ENCODE measurements at places on chromosomes 12 and 14.

GRCh38 chr14:89767861-89768268 is 186.7 kb downstream of the EFCAB11 start:
- DNase-seq = no peak

- no peak for DNase-seq
Measured at GRCh38 chr12:75945581-75945980, 86.0 kb downstream of the PHLDA1 start.

DNA sequence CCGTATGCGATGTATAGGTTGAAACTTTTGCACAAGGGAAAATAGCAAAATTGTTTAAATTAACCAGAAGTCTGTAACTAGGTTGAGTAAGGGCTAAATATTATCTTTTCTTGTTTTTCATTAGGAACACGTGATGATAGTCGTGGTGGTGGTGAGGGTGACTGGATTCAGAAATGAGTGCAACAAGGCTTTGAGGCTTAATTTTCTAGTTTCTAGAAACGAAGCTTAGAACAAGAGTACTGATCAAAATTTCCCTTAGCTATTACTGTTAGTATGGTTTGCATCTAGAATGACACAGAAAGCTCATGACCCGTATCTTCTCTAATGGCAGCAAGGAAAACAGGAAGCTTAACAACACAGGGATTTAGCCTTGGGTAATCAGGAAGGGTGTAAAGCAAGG is 7.0 kb downstream of the SLIRP start:
- no peak for DNase-seq

DNA sequence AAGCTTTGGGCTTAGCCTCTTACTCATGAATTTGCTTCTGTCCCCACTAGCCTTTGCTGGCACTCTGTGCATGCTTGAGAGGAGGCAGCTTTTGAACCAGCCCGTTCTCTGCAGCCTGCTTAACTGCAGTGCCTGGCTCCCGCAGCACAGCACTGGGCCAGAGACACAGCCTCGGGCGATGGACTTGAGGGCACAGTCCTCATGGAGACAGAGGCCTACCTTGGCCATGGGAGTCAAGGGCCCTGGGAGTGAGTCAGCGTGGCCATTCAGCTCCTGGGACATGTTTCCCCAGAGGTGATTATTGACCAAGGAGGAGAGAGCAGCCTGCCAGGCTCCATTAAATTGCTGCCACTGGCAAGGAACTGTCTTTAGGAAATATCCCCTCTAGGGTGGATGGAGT is 93.5 kb downstream of the SMOC1 start:
- no peak for DNase-seq

GRCh38 chr14:92960706-92961566 is 38.0 kb downstream of the CHGA start:
- no peak for DNase-seq

DNA sequence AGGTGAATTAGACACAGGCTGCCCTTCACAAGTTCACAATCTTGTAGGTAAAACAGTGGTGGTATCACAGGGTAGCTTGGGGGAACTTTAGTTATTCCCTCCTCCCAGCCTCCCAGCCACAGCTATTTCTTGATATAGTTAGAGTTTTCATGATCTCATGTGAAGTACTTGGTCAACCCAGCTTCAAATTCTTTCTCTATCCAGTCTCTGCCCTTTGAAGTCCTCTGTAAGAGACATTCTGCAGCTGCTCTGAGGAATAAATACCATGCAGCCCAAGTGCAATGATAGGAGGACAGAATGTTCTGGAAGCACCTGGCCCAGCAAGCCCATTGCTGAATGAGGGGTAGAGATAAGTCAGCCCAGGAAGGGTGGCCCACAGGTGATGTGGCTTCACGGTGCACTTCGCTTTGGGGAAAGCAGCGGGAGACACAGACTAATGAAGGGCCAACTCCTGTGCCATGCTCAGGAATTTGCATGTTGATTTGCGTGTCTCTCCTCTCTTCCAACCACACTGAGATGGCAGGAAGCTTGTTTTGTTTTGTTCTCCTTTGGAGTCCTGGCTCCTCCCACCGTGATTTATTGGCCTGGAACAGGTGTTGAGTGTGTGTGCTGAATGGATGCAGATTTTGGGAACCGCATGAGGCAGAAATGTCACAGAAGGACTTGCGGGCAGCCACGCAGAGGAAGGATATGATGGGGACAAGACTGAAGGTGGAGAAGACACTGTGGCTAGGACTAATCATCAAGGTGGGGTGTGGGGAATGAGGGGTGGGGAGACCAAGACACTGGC is 8.0 kb upstream of the TXNRD1 start:
- DNase-seq = no peak

DNA sequence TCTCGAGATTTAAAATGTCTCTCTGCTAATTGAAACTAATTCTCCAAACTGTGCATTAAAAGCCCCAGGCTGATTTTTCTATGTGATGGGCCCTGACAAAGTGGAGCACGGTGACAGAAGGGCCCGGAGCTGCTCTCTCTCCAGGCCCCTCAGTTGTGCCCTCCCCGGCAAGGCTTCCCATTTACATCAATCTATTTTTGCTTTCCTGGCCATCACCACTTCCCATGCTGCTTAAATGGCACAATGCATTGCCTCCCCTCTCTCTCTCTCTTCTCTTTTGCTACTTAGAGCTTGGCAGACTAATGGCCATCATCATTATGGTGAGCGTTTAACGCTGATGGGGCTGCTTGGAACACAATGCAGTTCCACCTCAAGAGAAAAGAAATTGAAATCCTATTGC is 270.7 kb upstream of the DIO3 start:
- DNase-seq = no peak

DNA sequence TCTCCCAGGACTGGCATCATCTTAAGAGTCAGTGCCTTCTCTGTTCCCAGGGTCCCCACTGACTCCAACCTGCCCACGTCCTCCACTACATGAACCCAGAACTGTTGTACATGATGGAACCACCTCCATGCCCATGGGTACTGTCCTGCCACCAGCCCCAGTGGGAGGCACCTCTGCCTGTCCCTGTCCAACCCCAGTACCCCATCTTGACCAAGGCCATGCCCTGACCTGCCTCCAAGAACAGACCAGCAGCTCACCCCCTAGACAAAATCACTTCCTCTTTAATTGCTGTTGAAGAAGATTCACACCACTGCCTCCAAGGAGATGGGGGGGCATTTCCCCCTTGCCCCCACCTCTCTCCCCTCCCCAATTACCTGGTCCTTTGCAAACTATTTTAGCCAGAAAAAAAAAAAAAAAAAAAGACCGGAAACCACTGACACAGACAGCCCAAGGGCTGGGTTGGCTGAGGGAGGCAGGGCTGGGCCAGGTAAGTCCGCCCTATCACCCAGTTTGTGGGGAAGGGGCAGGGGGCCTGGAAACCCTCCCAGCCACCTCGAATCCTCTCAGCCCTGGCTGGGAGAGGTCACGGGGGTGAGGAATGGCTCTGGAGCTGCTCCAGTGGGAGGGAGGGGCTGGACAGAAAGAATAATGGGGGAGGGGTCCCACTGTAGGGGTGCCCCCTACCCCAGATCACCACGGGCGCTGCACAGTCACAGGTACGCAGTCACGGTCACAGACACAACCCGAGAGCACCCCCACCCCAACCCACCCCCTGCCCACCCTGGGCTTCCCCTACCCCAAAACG is 13.4 kb downstream of the AGAP2 start:
- no peak for DNase-seq

- no peak for DNase-seq
Measured at GRCh38 chr14:85416771-85417170, 113.2 kb upstream of the FLRT2 start.

- no peak for DNase-seq
Measured at GRCh38 chr12:77124767-77125166, 59.4 kb upstream of the E2F7 start.

DNA sequence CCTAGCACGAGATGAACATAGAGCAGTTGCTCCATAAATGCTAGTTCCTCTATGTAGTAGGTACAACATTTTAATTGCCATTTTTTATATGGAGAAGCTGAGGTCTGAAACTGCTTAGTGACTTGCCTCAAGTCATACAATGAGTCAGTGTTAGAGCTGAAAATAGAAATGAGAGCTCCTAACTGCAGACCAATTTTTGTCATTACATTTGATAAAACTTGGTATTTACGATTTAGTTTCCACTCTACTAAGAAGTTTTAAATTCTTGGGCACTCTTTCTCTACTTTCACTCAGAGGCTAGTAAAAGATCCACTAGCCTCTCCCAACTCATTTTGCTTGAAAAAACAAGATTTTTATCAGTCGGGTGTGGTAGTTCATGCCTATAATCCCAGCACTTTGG is 8.1 kb upstream of the TMED10 start:
- DNase-seq = no peak

DNA sequence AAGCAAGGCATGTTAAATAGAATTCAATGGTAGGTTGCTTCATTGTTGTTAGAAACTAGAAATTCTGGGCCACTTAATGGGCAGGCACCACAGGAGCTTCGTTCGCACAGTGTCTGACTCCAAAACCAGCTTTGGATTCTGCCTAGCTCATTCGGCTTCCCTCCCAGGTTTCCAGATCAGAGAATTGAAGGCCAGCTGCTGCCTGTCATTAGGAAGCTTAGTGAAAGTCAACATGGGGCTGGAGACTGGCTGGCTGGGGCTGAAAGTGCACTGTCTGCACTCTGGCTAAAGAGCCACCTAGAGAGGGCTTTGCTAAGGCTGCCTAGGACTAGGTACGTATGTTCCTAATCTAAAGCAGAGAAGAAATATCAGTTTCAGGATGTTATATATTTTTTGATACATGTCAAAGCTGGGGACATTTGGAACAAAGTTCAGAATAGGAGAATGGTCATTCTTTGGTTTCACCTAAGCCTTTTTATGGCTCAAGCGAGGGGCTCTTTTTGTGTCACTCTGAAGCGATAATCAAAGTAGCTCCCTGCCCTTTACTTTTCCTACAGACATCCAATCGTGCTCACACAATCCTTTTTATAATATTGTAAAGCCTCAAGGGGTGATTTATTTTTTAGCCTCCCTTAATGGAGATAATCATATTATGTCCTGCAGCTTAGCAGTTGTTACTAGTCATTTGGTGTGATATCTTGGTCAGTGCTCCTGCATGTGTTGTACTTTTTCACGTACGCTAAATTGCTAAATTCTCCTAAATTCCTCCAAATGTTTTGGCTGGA is 238.5 kb upstream of the NAV3 start:
- no peak for DNase-seq

- no peak for DNase-seq
Measured at GRCh38 chr12:131067981-131068851, 114.5 kb downstream of the ADGRD1 start.

DNA sequence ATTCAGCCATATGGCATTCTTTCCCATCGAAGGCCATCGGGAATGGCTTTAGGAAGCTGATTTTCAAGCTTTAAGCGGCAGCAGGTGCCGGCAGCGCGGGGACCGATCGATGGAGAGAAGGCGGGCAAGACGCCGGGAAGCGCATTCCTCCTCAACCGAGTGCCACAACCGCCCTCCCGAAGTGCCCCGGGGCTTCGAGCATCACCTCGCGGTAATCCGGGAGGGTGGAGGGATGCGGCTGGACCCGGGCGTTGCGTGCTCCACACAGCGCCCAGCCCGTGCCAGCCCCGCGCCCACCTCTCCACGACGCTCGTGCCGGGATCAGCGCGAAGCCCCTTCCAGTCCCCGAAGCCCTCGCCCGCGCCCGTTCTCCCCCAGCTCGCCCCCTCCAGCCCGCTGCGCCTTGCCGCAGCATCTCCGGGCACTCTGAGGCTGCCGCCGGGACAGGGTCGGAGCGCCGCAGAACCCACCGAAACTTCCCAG is 3.2 kb downstream of the USP44 start:
- no peak for DNase-seq

DNA sequence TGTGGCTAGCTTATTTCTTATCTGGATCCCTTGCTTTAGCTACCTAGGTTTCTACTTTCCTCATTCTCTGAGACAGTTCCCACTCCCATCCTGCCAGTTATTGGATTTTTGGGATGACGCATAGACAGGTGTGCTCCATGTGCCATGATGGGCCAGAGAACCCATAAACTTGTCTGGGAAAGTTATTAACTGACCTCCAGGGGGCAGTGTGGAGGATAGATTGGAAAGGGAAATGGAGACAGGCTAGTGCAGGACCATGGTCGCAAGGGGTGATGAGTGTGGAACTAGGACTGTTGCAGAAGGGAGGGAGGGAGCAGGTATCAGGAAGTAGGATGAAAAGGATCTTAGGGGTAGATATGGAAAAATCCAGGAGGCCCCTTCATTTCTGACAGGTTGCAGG is 80.3 kb downstream of the ESRRB start:
- no peak for DNase-seq

DNA sequence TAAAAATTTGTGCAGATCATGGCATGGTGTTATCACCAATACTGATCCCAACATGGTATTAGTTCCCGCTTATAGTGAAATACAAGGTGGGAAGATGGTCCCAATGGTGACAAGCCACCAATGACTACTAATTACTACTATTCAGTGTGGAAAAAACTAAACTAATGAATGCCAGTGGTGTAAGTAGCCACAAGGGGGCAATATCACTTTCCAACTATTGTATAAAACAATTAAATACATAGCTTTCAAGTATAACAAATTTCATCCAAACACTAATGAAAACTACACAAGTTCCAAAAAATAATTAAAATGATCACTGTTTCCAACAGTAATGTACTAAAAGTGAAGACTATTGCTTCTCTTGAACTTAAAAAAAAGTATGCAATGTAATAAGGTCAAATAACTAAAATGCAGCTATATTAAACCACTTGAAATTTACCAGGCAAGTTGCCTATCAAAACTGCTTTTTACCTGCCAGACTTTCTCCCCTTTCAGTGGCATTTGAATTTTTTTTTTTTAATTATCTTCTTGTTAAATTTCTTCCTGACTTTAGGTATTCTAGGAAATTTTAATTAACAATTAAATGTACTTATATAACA is 58.0 kb downstream of the PAPLN start:
- DNase-seq = no peak

- DNase-seq = no peak
Measured at GRCh38 chr14:58717813-58718212, 80.1 kb downstream of the DACT1 start.

DNA sequence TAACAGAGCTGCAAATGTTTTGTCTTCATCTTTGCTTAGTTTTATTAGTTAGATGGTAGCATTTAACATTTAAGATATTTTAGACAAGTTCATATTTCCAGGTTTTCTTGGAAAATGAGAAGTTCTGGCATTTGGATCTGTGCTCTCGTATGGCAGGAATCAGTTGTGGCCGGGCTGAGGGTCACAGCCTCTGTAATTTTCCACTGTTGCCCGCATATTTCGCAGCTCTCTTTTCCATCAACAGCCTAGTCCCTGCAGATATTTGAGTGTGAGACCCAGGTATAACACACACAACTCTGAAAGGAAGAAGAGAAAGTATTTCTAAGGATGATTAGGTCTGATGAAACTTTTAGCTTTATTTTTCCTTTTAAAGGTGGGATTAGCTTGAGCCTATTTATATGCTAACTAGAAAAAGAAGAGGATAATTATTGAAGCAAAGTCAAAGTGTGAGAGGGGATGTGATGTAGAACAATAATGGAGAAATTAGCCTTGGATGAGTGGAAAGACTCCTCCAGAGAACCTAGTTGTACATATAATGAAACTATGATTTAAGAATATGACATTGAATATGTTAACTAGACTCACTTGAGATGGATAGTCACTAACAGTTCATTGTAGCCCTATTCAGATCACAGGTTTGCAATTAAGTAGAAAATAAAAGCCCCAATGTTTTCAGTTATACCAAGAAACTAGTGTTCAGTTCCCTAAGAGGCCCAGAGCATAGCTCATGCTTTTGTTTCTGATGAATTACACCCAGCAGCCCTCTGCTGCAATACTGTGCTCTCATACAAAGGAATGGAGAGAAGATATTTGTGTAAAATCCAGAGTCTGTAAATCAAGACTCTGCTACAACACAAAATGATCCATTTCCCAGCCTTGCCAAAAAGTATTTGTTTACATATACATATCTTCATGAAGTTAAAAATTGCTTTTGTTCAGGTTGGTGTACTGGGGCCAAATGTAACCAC is 158.4 kb downstream of the C12orf50 start:
- no peak for DNase-seq

- no peak for DNase-seq
Measured at GRCh38 chr14:68741477-68741791, 51.4 kb downstream of the ZFP36L1 start.
